ENCODE measurements at places on chromosomes 3 and 15.
A peak's percentile ranks its signal among the peaks of the same experiment; 100 is the strongest.

- no peak for DNase-seq
These were observed 56.2 kb downstream of the FHIT start for GRCh38 chr3:61194892-61195538.

GRCh38 chr3:183185696-183186095 is 23.2 kb upstream of the LAMP3 start:
- no peak for DNase-seq

DNA sequence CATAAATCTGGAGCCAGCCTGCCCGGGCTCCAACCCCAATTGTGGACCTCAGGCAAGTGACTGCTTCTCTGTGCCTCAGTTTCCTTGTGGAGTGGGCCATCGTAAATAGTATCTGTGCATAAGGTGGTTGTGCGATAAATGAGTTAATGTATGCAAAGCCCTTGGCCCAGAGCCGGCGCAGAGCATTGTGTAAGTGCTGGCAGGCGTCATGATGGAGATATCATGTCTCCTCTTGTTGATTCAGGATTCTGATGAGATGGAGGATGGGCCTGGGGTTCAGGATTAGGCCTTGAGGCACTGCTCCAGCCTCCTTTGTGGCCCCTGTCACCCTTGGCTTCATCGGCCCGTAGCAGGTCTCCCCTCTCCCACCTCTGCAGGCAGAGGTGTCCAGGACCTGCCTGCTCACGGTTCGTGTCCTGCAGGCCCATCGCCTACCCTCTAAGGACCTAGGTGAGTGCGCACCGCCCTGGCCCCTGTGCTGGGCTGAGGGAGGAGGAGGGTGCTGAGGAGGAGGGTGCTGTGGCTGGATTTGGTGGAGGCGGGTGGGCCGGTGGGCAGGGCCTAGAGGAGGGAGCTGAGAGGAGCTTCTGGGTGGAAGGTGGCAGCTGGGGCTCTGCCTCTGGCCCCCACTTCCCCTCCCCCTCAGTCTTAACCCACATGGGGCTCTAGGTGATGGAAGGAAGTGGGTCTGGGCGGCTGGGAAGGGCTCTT is 1.3 kb downstream of the PLA2G4B start:
- no peak for DNase-seq

DNA sequence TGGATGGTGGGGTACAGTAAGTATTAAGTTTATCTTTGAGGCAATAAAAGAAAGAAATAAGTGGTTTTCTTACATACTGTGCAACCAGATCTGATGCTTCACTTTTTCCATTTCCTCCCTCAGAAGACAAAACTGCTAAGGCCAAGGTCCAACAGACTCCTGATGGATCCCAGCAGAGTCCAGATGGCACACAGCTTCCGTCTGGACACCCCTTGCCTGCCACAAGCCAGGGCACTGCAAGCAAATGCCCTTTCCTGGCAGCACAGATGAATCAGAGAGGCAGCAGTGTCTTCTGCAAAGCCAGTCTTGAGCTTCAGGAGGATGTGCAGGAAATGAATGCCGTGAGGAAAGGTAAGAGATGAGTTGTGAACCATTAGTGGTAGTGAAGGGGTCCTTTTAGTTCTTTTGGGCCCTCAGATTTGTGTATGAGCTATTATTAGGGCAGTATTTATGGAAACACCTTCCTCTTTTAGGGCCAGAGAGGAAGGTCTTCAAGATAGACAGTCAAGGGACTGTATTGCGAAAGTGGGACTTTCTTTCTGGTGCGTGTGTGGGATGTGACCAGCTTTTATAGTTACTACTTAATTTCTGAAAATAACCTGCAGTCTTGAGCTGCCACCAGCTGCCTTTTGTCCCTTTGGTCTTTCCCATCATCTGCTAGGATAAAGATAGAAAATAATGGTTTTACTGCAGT is 4.6 kb downstream of the ALAS1 start:
- DNase-seq, result peak; percentile 23

DNA sequence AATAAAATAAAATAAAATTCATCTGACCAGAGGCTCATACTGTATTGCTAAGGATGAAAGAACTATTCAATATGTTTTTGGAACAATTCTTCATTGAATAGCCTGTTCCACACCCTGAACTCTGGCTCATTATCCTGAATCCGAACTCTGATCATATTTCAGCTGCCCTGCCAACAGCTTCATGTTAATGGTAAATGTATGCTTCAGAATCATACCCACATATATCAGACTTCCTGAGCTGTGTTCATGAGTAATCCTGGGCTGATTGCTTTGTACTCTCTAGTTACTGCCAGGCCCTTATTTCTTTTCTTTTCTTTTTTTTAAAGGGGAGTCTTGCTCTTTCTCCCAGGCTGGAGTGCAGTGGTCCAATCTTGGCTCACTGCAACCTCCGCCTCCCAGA is 11.8 kb downstream of the INO80 start:
- no peak for DNase-seq

DNA sequence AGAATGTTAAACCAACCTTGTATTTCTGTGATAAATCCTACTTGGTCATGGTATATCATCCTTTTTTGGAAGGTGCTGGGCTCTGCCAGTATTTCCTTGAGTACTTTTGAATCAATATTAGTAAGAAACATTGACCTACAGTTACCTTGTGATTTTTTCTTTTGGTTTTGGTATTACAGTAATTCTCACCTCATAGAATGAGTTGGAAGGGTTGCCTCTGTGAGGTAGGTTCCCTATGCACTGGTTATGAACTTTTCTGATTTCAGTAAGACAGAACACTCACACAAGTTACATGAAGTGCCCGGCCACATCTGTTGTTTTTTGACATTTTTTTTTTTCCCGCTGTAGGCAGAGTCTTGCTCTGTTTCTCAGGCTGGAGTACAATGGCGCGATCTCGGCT is 20.0 kb downstream of the PCCB start:
- DNase-seq, result no peak

- no peak for DNase-seq
These were observed 1.5 kb downstream of the ACAD11 start for GRCh38 chr3:132657869-132658747.

DNA sequence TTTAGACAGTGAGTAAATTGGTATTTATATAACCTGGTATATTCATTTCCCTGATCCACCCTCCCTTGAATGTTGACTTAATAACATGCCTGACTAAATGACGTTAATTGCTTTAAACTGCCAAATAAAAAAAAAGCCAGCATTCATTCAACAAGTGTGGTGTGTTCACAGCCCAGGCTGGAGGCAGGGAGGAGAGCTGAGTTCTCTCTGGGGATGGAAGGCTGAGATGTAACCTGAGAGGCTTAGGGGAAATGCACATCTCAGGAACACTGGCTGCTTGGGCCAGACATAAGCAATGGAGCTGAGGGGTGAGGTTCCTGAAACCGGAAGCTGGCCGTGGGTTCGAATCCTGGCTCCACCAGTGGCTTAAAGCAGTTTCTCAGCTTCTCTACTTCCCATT is 17.3 kb downstream of the CACNA2D3 start:
- no peak for DNase-seq

DNA sequence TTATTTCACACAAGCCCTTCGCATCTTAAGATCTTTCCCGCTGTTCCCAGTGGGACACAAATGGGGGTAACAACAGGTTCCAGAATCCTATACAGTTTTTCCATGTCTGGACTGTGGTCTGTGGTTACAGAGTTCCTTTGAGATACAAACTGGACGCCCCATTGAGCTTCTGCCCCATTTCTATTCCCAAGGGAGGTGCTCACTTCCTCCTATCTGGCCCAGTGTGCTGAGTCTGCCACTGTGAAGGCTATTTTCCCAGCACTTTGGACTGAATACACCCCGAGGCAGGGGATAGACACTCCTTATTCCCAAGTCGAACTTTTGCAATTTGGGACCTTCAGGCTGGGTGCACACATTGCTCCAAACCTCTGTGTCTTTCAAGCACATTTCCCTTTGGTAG is 44.0 kb downstream of the MESD start:
- DNase-seq, result no peak

DNA sequence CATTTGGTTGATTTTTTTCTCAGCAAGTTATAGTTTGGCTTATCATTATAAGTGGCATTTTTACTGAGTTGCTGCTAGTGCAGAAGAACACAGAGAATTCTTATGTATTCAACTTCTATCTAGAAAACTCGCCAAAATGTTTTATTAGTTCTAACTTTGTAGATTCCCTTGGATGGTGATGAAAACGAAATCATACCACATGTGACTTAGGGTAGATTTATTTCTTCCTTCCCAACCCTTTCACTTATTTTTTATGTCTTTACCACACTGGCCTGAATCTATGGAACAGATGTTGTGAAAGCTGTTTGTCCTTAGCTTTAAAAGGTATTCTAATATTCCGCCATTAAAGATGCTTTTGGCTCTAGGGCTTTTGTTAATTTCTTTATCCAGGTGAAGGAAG is 503.3 kb upstream of the CFAP20DC start:
- DNase-seq, result no peak

DNA sequence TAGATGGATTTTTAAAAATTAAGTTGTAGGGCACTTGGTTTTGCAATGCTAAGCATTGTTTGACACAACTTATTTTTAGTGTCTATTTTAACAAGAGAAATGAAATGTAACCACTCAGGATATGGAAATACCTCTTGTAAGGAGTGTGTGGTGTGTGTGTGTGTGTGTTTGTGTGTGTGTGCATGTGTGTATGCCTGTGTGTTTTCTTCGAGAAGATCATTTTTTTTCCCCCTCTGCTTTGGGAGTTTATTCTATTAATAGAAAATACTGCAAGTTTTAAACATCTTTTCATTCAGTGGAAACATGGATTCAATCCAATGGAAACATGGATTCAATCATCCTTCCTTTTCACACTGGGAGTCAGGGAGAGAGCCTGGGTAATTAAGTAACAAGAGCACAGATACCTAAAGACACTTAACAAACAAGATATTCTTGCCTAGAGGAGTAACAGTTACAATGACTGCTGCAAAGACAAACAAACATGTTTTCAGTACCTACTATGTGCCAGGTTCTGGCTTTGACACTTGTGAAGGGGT is 567.2 kb upstream of the TBL1XR1 start:
- DNase-seq, result no peak

- DNase-seq, result no peak
These were observed 5.9 kb downstream of the CMC1 start for GRCh38 chr3:28247286-28247685.

Data from C1 segment of cervical spinal cord (tissue), 14 donors.